ENCODE measurements at places on chromosomes 3 and 15.

GRCh38 chr15:82838096-82838735 lies 28.8 kb downstream of the WHAMM start:
- DNase-seq = no peak

DNA sequence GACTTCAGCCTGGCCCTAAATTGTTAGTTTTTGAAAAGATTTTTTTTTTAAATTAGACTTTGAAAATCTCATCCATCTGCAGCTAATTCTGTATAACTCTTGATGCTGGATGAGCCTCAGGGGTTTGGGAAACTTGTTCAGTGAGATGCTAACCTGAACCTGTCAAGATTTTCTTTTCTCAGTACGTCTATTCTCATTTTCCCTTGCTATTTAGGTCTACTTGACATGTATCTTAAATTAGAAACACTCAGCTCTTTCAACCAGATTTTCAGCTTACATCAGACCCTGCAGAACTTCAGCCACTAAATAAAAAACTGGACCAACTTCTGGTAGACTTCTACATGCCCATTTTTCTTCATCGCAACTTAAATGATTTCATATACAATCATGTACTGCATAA lies 61.4 kb downstream of the MFSD1 start:
- no peak for DNase-seq

DNA sequence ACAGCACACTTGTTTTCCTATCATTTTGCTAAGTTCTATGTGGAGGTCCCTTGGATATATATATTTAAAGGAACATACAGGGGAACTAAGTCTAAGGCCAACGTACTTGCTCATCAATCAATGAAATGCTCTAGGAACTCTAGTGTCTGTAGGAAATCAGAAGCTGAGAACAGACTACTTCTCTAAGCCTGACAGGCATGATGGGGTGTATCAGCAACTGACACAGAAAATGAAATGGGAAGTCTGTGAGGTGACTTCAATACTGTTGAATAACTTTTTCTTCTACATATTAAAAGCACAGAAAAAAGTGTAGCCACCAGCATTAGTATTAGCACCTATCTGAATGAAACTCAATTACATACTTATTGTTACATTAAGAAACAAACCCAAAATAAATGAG lies 56.9 kb upstream of the CSPG5 start:
- DNase-seq = no peak

- DNase-seq = peak; percentile 7
Observed at GRCh38 chr3:109275702-109276293, 40.5 kb downstream of the DPPA2 start.

- peak; percentile 69 for DNase-seq
Observed at GRCh38 chr3:172717493-172718088, 6.7 kb upstream of the NCEH1 start.

DNA sequence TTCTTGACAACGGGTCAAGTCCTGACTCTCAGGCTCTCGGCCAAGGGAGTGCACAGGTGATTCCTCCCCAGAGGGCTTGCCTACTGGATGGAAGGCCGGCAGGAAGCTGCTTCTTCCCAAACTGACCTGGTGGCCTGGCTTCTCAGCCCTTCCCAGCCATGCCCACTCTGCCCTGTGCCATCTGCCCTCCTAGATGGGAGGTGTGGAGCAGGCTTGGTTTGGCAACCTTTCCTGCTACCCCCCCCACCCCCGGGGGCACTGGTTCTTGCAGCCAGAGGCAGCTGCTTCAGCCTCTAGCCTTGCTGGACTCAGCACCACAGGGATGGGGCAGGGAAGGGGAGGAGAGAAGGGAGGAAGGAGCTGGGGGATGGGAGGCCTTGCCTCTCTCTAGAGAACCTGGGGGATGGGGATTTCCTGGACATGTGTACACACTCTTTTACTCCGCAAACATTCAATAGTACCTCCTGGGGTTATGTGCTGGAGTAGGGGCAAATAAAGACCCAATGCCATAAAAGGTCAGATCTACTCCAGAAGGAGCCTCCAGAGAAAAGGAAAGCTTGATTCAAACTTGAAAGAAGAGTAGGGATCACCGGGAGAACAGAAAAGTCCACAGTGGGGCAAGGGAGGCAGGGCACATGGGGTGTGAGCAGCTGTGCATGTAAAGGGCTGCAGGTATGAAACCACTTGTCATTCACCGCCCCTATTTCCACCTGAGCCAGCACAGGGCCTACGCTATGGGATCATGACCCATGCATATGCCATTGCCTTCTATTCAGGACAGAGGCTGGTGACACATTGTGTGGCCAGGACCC lies 4.2 kb upstream of the DAPK2 start:
- no peak for DNase-seq

DNA sequence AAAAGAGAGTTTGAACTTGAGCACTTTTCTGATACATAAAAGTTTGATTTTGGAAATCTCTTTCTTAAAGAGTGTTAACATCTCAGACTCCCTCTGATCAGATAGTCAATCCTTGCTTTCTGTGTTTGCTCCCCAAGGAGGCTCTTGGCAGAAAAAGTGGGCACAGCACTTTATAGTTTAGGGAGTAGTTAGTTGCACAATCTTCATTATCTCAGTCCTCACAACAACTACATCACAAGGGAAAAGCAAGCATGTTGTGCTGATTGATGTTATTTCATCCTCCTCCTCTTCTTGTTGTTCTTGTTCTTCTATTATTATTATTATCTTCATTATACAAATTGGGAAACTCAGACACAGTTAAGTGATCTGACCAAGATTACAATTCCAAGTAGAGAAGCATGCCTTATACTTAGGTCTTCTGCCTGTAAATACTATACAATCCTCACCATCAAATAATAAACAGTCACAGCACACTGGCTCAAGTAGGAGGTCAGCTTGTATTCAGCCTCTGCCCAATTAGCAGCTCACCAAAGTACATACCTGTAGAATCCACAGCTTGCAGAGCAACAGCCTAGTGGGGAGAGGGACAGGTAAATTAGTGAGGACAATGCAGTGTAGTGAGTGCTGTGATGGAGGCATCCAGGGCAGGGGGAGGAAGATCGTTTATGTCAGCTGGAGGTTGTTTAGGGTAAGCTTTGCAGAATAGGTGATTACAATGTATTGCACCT lies 304.1 kb upstream of the MME start:
- DNase-seq = no peak

DNA sequence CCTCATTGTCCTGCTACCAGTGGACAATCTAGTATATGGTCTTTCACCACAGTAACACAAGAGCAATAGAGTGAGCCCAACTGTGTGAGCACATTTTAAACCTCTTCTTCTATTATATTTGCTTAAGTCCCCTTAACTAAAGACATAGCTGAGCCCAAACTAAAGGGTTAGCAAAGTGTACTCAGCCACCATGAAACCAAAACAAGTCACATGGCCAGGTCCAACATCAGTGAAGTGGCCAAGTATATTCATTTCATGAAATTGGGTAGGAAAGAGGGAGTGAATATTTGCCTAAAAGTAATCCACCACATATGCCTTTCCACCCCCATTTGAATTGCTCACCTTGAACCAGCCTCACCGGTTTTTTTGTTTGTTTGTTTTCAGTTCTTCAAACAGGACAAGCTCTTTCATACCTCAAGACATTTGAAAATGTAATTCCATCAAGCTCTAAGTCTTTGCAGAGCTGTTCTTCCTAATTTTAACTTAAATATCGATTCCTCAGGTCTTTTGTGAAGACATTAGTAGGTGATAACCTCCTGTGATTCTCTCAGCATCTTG lies 327.0 kb upstream of the SEMA6D start:
- DNase-seq = no peak

DNA sequence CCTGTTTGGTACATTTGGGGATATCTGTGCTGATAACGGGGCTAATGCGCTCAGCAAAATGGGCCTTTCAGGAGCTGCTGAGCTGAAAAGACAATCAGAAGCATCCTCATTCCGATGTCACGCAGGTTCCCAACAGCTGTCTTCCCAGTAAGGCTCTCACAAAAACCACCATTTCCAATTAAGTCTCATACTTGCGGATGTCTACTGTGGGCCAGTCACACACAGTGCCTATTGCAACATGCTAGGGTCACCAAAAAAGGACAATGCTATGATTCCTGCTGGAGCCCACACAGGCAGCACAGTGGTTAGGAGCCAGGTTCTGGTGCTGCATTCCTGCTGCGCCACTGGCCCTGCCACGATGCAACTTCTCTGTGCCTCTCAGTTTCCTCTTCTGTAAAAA lies 16.4 kb upstream of the LDHAL6B start:
- no peak for DNase-seq

- no peak for DNase-seq
Observed at GRCh38 chr3:135215516-135215915, 420.5 kb downstream of the EPHB1 start.

DNA sequence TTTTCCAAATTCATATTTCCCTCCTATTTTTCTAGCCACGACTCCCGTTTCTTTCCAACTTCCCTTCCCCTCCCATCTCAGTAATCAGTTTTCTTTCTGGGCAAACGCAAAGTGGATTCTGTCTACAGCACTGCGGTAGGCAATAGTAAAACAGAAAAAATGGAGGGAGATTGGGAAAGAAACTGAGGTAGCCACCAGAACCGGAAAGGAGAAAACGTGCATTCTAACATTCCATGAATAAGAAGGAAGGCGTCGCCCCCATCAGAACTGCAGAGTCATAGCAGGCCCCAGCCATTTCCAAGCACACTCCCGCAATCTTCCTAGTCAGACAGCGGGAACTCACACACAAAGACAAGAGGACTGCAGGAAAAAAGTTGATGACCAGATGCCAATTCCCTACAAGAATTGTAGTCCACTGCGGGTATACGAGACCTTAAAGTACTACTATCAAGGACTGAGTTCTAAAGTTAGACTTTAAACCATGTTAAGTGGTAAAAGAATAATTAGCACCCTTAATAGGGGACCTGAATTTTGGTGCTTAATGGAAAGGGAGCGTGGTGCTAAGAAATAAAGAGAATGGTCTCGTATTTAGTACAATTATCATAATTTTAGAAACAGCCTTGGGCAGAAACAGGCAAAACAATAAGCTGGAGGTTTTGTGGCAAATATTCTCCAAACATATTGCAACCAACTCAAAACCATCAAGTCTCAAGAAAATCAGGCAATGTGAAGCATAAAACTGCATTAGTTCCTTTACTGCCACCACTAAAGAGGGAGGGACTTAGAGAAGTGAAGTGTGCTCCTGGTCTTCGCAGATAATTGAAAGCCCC lies 1.4 kb downstream of the PFN2 start:
- DNase-seq = no peak

DNA sequence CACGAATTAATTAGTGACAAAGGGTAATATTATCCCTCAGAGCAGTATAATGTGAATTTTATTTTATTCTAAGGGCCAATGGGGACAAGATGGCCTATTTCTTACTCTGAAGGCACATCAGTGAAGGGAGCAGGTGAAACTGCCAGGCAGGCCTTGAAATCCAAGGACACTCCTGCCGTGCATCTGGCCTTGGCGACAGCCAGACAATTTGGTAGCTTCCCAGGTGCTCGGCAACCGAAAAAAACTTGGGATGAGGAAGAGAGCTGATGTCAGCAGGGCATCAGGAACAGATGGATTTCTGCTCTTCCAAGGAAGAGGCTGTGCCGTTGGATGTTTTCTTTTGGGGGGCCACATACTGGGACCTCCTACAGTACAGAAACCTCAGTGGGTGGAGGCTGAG lies 83.2 kb upstream of the ADAMTSL3 start:
- no peak for DNase-seq

DNA sequence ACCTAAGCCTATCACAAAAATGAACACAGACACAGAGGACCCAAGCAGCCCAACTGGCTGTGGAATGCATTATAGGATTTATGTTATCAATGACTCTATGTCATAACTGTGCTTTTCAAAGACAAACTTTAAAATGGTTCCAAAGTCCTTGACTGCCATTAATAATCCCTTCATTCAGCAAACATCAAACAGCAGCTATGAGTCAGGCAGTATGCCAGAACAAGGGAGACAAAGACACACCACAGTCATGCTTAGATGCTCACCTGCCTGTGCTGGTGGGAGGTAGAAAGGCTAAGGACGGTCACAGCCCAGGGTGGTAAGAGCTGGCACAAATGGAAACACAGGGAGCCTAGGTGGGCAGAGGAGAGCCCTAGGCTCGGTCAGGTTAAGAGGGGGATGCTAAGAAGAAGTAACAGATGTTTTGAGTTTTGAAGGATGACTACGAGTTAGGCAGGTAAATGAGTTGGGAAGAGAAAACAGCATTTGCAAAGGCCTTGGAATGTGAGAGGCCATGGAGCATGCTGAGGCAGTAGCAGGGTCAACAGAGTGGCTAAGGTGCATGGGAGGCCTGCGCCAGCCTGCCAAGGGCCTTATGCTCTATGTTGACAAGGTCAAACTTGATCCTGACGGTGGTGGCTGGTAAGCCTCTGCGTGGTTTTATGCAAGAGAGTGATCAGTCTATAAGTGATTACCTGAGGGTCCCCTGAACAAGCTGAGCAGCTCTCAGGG lies 23.0 kb downstream of the NMNAT3 start:
- no peak for DNase-seq

DNA sequence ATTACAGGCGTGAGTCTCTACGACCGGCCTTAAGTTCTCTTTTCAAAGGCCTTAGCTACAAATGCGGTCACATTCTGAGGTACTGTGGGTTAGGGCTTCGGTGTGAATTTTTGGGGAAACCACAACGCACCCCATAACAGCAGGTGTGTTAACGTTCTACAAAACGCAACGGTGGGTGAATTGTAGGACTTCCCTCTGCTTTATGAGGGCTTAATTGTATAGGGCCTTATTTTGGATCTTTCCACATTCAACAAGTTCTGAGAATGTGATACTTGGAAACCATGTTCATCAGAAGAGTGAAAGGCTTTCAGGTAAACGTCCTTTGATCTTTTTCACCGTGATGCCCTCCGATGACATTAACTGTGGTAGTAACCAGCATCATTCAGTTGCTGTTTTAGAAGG lies 998.6 kb upstream of the CFAP20DC start:
- no peak for DNase-seq

DNA sequence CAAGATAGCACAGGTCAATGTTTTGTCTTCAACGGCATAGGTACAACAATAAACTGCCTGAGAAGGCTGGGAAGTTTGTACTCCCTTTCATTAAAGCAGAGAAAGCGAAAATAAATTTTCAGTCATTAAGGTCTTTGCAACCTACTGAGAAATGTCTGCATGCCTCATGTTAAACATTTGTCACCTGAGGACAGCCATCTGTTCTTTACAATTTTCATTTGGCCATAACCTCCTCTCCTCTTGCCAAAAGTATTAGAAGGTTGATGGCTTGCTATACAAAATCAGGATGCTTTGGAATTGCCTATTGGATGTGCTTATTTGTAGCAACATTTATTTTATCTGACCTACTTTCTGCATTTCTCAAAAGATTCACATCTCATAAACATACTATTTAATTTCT lies 122.7 kb downstream of the GOLIM4 start:
- no peak for DNase-seq

DNA sequence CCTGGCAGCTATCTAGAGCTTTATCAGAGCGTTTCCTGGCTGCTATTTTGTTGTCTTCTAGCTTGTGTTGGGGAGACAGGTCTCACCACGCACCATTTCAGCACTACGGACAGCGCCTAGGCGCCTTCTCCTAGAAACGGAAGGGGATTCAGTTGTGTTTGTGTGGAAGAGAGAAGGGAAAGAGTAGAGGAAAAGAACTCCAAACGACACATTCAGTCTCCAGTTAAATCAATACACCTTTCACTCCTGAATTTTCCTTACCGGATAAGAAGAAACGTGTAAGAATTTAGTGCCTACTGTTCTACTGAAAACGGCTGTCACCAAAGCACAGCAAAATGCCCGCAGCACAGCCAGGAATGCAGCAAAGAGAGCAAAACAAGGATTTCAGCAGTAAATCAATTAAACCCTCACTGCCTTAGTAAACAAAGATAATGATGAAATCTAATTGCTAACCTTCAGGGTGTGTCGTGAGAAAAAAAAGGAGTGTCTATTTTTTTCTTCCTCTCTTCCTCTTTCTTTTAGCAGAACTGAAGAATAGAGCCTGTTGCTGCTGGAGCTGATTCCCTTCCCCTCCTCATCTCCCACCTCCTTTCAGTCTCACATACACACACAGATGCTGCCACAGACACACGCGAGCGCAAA lies 412 bp upstream of the CTXN2 start:
- peak; percentile 26 for DNase-seq

Data from NAMALWA (cell line).